Renal cortical epithelial cell (primary cell): ENCODE measurements at places on chromosomes 3 and 15. TPM values are rescaled to one million over a fixed set of nuclear protein-coding genes. Genes with fewer than 3 reads are reported as not detected.
A peak's percentile ranks its signal among the peaks of the same experiment; 100 is the strongest.

DNA sequence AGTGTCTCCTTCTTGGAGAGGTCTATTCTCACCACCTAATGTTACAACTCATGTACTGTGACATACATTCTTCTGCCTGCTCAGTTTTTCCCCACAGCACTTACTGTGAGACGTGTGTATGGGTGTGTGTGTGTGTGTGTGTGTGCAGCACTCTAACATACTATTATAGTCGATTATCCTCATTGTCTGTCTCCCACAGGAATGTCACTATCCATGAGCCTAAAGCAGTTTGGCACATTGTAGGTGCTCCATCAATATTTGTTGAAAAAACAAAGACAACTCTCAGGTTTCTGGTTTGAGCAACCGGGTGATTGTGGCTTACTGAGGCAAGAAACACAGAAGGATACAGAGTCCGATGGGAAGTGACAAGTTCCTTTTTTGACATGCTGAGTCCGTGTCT, 8.6 kb upstream of the ZNF148 start:
- DNase-seq: no peak

GRCh38 chr3:132321304-132321703, 4.1 kb downstream of the ACP3 start:
- no peak for DNase-seq

DNA sequence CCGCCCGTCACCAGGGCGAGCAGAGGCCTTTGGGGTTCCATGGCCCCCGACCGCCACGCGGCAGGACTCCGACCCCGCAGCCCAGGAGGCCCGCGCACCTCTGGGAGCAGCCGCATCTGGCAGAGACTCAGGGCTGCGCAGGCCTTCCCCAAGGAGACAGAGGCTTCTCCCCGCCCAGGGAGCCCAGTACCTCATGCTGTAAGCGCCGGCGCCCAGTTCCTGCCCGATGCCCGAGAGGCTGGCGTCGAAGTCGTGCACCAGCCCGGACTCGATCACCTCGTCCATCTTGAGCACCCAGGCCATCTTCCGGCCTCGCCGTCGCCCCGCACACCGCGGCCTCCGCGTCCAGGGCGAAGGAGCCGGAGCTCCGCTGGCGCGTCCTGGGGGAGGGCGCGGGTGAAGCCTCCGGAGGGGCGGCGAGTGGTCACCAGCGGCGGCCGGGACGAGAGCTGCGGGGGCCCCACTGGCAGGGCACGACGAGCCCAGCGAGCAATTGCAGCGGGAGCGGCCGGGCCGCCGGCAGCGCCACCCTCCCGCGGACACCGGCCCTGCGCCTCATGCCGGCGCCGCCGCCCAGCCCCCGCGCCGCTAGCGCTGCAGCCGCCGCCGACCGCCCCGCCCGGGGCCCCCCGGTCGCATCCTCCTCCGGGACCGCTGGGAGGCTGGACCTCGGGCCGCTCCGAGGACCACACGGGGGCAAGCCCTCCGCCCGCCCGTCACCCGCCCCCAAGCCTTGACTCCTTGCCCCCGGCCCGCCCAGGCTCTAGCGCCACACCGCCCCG, 468 bp downstream of the UBP1 start:
- DNase-seq: no peak

DNA sequence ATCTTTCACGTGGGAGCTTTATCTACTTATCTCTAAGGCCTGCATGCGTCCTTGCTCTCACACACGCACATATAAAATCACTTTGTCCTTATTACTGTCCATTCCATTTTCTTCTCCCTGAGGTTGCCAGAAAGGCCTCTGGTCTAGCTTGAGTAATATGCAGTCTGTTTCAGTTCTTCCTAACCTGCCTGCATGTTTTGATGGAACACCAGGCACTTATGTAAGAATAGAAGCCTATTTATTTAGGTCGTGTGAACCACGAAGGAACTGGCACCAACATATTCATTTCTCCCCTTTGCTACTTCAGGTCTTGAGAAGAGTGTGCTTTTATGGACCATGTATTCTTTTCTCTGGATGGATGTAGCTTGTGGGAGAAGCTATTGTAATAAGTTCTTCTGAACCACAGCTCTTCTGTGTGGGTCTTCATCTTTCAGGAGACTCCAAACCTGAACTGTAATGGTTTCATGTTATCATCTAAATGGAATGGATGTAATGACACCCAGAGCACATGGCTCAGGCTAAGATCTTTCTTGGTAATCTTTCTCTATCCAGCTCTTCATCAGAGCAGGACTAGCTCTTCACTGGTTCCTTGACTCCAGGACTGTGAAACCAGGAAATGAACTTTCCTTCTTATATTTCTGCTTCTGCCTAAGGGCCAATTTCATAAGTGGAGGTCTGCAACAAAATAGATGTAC, 53.8 kb downstream of the UBE2E2 start:
- no peak for DNase-seq

DNA sequence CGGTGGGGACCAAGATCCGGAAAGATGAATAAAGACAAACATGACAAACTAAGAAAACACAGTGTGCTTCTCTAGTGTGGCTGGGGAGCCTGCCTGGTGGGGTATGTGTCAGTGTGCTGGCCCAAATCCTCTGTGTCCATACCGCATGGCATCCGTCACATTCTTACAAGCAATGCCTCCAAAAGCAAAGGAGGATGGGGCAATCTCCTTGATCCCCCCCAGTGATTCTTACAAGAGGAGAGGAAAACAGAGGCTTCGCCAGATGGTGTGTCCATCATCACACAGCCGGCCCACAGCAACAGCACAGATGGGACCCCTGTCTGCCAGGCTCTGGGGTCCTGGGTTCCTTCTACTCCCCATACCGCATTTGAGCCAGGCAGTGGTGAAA, 558 bp upstream of the IL17RC start:
- no peak for DNase-seq

GRCh38 chr3:119524931-119525662, 26.8 kb downstream of the TIMMDC1 start:
- DNase-seq: peak; percentile 31

DNA sequence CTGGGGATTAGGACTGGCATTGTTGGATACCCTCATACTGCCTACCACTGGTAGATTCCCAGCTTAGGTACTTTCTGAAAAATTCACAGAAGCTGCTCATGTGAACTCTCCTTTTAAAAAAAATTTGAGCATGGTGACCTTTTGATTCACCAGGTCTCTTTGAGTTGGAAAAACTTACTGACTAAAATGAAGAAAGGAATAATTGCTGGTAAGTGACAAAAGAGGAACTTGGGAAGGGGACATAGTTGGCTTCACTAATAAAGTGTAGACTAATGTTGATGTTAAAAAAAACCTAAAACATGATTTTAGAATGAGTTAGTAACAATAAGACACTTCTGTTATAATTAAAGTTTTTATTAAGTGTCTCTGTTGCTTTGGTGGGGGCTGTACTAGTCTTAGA, 8.6 kb downstream of the VPS8 start:
- no peak for DNase-seq

- DNase-seq: no peak
Measured at GRCh38 chr3:14885307-14885706, 62.1 kb upstream of the NR2C2 start.

The UBP1 gene
- 32.8 and 77.3 TPM in 2 replicates for total RNA-seq

The FGF7 gene
- total RNA-seq: 0.15 TPM in 1 of 2 replicates, not detected in the other

The CFAP161 gene
- total RNA-seq: not detected in 2 replicates

The CELSR3 gene
- total RNA-seq: 1.9 and 2.7 TPM in 2 replicates

The SPATA12 gene
- 0.10 TPM in 1 of 2 replicates, not detected in the other for total RNA-seq

The ERC2 gene
- total RNA-seq: 3.1 and 6.2 TPM in 2 replicates
